ENCODE measurements at places on chromosomes 7 and 10.
A peak's percentile ranks its signal among the peaks of the same experiment; 100 is the strongest.

DNA sequence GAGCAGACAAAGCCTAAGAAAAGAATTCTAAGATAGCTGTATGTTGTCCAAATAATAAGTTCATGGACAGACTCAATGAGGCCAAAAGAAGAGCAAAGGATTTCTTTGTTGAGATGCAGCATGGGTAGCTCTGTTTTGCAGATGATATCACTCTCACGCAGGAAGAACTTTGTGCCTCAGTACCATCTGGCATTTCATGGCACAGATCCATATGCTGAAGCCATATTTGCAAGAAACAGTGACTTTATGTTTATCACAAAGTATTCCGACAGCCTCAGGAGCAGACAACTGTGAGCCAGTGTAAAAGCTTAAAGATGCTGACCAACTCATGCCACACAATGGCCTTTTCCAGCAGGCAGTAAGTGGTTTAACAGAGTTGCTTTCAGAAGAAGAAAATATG is 45.5 kb upstream of the RNF148 start:
- H3K4me1 ChIP-seq = no peaks in the 10 kb centered on the region
- H3K4me3 ChIP-seq = no peak overlapping the region
- no peak for DNase-seq
- H3K27ac ChIP-seq = no peak overlapping the region

DNA sequence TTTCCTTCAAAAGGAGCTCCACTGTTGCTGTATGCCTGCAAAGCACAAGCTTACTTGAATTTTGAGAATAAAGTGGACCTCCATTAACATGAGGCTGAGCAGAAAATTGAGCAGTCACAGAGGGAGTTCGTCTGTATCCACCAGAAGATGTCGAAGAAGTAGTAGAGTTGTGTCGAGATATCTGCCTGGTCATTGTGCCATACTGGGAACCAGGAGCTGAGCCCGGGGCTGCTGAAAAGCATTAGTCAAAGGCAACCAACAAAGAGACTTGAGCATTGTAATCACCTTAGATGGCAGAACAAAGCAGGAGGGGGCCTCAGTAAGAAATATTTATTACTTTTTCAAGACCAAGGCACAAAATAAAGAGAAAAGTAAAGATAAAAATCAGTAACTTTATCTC is 61.5 kb downstream of the PDSS1 start:
- no peaks in the 10 kb centered on the region for H3K36me3 ChIP-seq
- H3K4me1 ChIP-seq = no peaks in the 10 kb centered on the region

DNA sequence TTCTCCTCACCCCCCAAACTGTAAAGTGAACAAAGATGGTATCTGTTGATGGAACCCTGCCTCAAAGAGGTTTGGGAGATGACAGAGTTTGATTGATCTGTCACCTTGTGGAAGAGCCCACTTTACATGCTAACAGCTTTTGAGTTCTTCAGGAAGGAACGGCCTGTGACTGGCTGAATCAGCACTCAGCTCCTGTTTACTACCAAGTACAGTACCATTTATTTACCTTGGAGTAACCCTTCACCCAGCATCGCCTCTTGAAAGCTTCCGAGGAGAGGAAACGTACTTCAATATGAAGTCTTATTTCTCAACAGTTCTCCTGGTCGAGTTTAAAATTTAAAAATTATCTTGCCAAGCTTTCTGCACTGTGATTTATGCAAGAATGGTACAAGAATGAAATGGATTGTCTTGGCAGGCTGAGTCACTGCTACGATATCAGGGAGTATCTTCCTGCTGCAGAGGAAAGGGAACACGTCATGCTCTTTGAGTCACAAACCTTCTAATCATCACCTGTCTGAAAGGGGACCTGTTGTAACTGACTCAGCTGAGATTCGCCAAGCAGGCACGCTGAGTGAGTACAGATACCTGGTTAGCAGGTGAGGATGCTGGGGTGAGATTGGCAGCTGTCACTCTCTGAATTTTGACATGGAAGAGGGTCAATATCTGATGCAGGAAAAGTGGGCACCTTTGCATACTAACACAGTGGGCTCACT is 30.1 kb downstream of the KLF6 start:
- no peak overlapping the region for H3K4me3 ChIP-seq
- no peaks in the 10 kb centered on the region for H3K27me3 ChIP-seq
- H3K27ac ChIP-seq = no peak overlapping the region
- H3K4me1 ChIP-seq = peaks cover 6% of the 10 kb centered on the region

GRCh38 chr7:142408794-142409193 is 150.9 kb upstream of the PRSS58 start:
- H3K36me3 ChIP-seq = no peaks in the 10 kb centered on the region
- H3K4me1 ChIP-seq = no peaks in the 10 kb centered on the region
- no peak overlapping the region for H3K27ac ChIP-seq
- no peak for DNase-seq

DNA sequence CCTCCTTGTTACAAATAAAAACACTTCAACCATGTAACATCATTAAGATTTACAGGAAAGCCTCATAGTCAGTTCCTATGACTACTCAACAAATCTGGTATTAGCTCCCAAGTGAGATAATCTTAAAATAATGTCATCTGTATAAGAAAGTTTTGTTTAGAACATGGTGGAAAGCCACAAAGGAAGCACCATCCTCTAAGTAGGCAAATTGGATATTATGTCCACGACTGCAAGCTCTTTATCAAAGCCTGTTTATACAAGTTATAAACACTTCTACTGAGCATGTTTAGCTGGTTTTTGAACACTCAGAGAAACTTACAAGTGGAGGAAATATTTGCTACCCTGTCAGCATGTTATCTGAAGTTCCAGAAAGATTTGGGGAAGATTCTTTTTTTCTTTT is 349.8 kb downstream of the ARL4A start:
- no peak for DNase-seq
- no peaks in the 10 kb centered on the region for H3K4me1 ChIP-seq
- no peak overlapping the region for H3K4me3 ChIP-seq
- H3K27ac ChIP-seq = no peak overlapping the region
- no peaks in the 10 kb centered on the region for H3K27me3 ChIP-seq
- no peaks in the 10 kb centered on the region for H3K36me3 ChIP-seq

DNA sequence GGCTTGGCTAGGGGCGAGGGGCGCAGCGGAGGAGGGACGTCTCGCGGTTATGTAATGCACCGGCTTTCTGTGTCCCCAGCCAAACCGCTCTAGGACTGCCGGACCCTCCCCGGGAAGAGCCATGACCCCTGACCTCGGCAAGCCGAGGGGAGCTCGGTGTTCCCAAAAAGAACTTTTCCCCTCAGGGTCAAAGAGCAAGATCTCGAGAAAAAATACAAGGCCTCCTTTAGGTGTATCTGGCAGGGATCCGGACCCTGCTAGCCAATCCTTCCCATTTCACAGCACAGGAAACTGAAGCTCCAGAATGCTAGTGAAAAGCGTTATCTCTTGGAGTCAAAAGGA is 590 bp upstream of the SLC16A12 start:
- H3K27me3 ChIP-seq = peaks cover 43% of the 10 kb centered on the region
- H3K27ac ChIP-seq = peak overlapping the region; percentile 62
- DNase-seq = no peak
- no peaks in the 10 kb centered on the region for H3K36me3 ChIP-seq
- peaks cover 18% of the 10 kb centered on the region for H3K4me1 ChIP-seq
- peak overlapping the region; percentile 38 for H3K4me3 ChIP-seq

GRCh38 chr7:2393706-2394105 is 9.7 kb upstream of the CHST12 start:
- H3K4me3 ChIP-seq = no peak overlapping the region
- DNase-seq = no peak
- H3K36me3 ChIP-seq = peaks cover 8% of the 10 kb centered on the region
- H3K27me3 ChIP-seq = no peaks in the 10 kb centered on the region
- no peak overlapping the region for H3K27ac ChIP-seq

- H3K4me1 ChIP-seq = no peaks in the 10 kb centered on the region
- peaks cover 5% of the 10 kb centered on the region for H3K36me3 ChIP-seq
These were observed 16.0 kb upstream of the RSBN1L start for GRCh38 chr7:77680266-77680665.

- no peak overlapping the region for H3K27ac ChIP-seq
- no peaks in the 10 kb centered on the region for H3K36me3 ChIP-seq
- H3K4me3 ChIP-seq = no peak overlapping the region
- peaks cover 18% of the 10 kb centered on the region for H3K4me1 ChIP-seq
- H3K27me3 ChIP-seq = no peaks in the 10 kb centered on the region
- no peak for DNase-seq
These were observed 83.0 kb downstream of the CXCL12 start for GRCh38 chr10:44301781-44302355.

DNA sequence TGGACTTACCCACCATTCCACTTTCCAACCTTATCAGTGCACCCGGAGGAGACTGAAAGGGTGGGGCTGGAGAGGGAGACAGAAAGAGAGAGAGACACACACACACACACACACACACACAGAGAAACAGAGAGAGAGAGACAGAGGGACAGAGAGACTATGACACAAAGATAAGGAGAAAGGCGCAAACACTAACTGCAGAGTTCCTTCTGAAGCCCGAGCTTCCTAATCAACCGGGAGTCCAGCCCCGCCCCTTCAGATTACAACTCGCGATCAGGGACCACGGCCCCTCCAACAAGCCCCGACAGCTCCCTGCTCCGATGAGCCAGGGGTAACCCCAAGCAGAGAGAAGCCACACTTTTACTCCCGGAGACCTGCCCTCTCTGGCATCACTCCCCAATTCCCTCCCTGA is 499 bp downstream of the GAL3ST4 start:
- peaks cover 8% of the 10 kb centered on the region for H3K36me3 ChIP-seq
- H3K4me1 ChIP-seq = peaks cover 55% of the 10 kb centered on the region
- DNase-seq = no peak
- H3K27me3 ChIP-seq = peaks cover 16% of the 10 kb centered on the region
- H3K27ac ChIP-seq = peak overlapping the region; percentile 50

- H3K36me3 ChIP-seq = peaks cover 36% of the 10 kb centered on the region
- no peaks in the 10 kb centered on the region for H3K27me3 ChIP-seq
- no peak overlapping the region for H3K27ac ChIP-seq
- H3K4me1 ChIP-seq = peaks cover 16% of the 10 kb centered on the region
These were observed 8.0 kb downstream of the CYREN start for GRCh38 chr7:135162382-135163001.

- no peaks in the 10 kb centered on the region for H3K36me3 ChIP-seq
- H3K27ac ChIP-seq = no peak overlapping the region
- no peaks in the 10 kb centered on the region for H3K27me3 ChIP-seq
- H3K4me3 ChIP-seq = no peak overlapping the region
- no peak for DNase-seq
These were observed 20.0 kb upstream of the GALNTL5 start for GRCh38 chr7:151936207-151936606.

GRCh38 chr10:11595395-11595692 is 16.1 kb downstream of the USP6NL start:
- no peaks in the 10 kb centered on the region for H3K27me3 ChIP-seq
- DNase-seq = no peak
- H3K4me1 ChIP-seq = no peaks in the 10 kb centered on the region

DNA sequence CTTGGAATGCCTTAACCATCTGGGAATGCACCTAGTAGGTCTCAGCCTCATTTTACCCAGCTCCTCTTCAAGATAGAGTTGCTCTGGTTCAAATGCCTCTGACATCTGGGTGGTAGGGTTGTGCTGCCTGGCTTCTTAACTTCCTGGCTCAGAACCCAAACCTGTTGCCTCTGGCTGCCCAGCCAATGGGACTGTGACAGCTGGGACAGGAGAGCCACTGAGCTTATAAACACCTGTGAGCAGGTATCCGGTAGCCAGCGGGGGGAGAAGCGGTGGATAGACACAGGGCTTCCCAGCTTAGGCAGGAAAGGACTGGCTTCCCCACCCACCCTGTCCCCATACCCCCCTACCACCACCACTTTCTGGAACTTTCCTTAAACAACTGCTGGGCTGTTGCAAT is 115.8 kb upstream of the CARD11 start:
- no peaks in the 10 kb centered on the region for H3K4me1 ChIP-seq
- no peak overlapping the region for H3K4me3 ChIP-seq
- no peaks in the 10 kb centered on the region for H3K36me3 ChIP-seq
- no peak for DNase-seq

GRCh38 chr10:94493463-94493862 is 52.1 kb upstream of the HELLS start:
- no peak overlapping the region for H3K27ac ChIP-seq
- peaks cover 2% of the 10 kb centered on the region for H3K36me3 ChIP-seq
- H3K4me3 ChIP-seq = no peak overlapping the region

All from spinal cord (tissue), 10 donors.